ENCODE measurements at places on chromosomes 16 and 17.

DNA sequence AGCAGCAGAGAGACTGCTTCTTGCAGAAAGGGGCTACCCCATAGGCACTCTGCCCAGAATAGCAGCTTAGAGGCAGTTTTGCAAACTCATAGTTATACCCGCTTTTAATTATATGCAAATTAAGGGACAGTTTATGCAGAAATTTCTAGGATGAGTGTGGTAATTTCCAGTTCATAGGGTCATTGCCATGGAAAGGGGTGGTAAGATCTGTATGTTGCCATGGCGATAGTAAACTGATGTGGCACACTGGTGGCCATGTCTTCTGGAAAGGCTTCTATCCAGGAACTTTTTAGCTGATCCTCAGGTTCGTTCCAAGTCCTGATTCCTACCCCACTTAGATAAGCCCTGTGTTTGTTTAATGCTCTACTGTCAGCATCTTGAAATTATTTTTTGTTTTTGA, 6.2 kb downstream of the STXBP4 start:
- no peak for DNase-seq

GRCh38 chr17:596763-597644, 117.6 kb downstream of the VPS53 start:
- no peak for DNase-seq

GRCh38 chr17:60947100-60947499, 269.4 kb downstream of the BCAS3 start:
- DNase-seq, result no peak

- no peak for DNase-seq
Measured at GRCh38 chr16:57640612-57641011, 12.2 kb downstream of the ADGRG1 start.

DNA sequence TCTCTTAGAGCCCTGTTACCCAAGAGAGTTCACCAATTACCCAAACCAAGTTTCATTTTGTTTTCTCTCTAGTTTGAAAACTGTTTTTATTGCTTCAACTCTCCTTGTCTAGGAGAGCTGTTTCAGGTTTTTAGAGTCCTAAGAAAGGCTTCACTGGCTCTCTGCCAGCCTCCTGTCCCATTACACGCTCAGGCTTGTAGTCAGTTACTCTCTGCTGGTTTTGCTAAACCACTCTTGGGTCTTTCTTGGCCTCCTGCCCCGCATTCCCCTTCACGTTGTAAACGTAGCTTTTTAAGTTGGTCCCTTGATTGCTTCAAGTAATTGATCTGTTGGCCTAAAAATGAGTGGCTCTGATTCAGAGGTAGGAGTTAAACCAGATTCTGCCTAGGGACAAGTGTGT, 529.1 kb downstream of the MAF start:
- no peak for DNase-seq

- no peak for DNase-seq
Measured at GRCh38 chr16:3656491-3657468, 2.3 kb downstream of the DNASE1 start.

GRCh38 chr17:71638668-71639067, 482.2 kb upstream of the SOX9 start:
- DNase-seq, result no peak

DNA sequence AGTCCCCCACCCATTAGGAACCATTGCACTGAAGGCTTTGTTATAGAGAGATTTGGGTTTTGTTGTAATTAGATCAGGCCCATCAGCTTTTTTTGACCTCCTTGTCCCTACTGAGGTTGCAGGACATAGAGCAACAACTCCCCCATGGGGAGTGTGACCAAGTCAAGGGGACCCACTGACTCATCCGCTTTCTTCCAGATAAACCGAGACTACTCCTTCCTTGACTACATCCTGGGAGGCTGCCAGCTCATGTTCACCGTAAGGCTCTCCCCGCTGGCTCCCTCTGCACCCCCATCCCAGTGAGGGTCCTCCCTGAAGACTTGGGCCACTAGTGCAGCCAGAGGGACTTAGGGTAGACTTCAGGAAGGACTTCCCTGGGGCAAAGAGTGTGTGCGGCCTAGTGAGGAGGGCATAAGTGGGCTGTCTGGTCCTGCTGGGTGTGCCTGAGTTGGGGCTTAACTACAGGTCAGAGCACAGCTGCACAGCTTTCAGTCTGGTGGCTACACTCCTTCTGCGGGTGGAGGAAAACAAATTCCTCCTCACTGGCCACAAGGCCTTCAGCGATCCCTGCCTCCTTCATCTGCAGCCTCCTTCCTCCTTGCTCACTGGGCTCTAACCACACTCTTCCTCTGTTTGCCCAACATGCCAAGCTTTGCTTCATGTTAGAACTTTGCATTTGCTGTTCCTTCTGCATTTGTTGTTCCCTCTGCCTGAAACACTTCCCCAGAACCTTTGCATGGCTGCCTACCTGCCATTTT, 31.0 kb downstream of the CPNE2 start:
- no peak for DNase-seq

GRCh38 chr17:58702045-58702476, 9.7 kb downstream of the RAD51C start:
- DNase-seq, result no peak

- peak; percentile 75 for DNase-seq
Measured at GRCh38 chr17:29760279-29761039, 137.7 kb upstream of the CORO6 start.

- DNase-seq, result no peak
Measured at GRCh38 chr17:42559075-42559474, 2.9 kb upstream of the COASY start.

DNA sequence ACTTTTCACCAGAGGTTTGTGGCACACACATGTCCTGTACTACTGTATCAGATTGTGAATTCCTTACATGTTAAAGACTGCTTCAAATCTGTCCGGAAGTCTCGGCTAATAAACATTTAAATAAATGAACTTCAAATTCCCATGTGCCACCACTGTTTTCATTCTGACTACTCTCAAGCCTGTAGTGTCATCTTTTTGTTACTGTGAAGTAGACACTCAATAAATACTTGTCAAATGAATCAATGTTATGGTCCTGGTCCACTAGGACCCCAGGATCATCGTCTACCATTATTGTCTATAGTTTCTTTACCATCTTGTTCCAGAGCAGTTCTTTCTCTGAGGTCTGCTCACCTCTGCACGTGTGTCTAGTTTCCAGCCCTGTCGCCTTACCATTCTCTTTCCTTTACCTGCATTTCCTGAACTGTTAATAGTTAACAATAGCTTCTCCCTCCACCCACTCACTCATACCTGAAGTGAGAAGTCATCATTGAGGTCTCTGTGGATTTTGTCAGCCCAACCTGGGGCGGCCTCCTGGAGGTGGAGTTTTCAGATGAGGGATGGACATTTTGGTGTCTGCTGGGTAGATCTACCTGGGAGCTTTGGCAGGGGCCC, 333.0 kb downstream of the SEC14L1 start:
- no peak for DNase-seq

DNA sequence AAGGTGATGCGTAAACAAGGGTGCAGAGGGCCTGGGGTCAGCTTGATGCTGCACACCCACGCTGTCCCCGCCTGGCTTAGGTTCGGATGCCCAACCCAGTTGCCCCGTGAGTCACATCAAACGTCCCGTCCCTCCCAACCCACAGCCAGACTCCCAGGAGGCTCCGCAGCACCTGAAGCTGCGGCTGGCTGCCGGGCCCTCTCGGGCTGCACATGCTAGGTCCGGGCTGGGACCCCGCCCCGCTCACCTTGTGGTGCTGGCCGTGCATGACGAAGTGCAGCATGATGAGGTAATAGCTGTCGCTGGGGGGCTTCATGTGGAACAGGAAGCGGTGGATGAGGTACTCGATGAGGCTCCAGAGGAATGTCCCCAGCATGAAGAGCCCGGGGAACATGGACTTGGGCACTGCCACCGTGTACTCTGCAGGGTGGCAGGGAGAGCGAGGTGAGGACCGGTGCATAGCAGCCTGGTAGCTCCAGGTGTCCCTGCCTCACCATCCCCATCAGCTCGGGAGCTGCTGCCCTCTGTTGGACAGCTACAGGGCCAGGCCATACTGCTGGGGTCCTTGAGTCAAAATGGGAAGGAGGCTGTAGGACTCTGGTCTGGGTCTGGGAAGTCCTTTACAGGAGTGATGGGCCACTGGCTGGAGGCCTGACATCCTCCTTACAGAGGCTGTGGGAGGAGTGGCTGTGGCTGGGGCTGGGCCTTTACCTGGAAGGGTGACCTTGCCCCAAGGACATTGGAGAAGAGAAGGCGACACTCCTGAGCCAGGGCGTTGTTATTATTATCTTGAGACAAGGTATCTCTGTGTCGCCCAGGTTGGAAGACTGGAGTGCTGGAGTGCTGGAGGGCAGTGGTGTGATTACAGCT, 18.3 kb upstream of the MLKL start:
- no peak for DNase-seq

DNA sequence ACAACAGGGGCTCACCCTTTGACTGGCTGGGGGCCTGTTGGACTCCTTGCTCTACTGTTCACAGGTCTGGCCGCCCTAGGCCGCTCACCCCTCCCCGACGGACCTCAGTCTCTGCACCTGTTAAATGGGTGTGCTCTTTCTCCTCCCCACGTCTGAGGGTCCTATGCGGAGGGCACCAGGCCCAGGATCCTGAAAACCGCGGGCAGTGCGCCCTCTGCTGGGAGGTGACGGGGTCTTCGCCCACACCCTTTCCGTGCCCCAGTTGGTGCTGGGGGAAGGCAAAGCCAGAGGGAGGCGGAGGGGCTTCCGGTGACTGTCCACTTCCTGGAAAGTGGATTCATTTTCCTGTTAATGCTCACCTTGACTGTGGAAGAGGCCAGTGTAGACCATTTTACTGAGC, 1010.9 kb downstream of the KCNJ18 start:
- peak; percentile 16 for DNase-seq

DNA sequence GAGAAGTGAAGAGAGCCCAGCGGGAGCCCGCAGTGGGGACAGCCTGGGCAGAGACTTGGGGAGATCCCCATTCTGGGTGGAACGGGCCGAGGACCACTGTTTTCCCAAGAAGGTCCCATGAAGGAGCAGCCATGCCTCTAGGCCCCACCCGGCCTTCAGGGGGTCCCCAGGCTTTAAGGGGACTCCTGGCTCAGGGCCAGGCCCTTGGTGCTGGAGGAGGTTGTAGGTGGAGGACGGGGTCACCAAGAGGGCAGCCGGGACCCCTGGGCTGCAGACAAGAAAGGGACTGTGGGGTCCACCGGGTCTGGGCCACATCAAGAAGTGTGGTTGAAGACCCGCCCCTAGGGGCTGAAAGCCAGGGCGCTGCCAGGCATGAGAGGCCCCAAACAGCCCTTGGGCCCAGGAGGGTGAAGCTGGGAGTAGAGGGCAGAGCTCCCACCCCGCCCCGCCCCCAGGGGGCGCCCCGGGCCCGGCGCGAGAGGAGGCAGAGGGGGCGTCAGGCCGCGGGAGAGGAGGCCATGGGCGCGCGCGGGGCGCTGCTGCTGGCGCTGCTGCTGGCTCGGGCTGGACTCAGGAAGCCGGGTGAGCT, at the start of gene PRSS21:
TSS of gene PRSS21 (plus strand) at position 487 of the 589 bp plus-strand sequence. CDS start at position 519, 32 bp downstream.
- no peak for DNase-seq

- DNase-seq, result no peak
Measured at GRCh38 chr17:2048805-2049204, 6.1 kb upstream of the HIC1 start.

GRCh38 chr17:50944054-50944901, 78.1 kb upstream of the TOB1 start:
- DNase-seq, result peak; percentile 64

DNA sequence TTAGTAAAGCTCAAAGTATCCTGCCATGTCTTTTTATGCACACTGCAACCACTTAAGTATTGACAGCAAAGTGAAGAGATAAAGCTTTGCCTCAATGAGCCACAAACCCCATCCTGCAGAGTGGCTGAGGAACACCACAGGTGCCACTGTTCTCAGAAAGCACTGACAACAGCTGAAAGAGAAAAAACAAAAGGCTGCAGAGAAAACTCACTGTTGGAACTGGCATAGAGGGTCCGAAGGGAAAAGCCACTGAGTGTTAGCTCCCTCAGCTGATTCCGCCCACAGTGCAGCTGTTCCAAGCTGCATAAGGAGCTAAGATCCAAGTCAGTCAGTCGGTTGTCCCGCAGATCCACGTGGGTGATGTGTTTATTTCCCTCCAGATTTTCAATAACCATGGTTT, 48.3 kb downstream of the PHLPP2 start:
- DNase-seq, result no peak

- DNase-seq, result no peak
Measured at GRCh38 chr16:31248344-31248743, 11.4 kb upstream of the ITGAM start.

GRCh38 chr16:66898207-66898606, 17.9 kb downstream of the PDP2 start:
- no peak for DNase-seq

GRCh38 chr17:59073972-59074371, 32.7 kb downstream of the TRIM37 start:
- no peak for DNase-seq

DNA sequence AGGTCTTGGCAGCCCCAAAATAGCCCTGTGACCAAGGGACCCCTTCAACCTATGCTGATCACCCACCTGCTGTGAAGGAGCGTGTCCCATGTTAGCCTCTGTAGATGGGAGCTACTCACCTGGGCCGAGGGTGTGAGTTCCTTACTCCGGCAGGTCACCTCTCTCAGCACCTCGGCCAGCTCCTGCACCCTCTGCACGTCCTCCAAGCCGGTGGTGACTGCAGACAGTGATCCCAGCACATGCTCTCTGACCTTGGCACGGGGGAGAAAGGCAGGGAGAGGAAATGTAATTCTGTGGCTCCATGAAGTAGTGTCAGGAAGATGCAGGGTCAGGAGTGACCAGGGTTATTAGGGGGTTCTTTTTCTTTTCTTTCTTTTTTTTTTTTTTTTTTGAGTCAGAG, 67.7 kb upstream of the BCO1 start:
- no peak for DNase-seq

- peak; percentile 23 for DNase-seq
Measured at GRCh38 chr17:68036304-68037147, 991 bp downstream of the KPNA2 start.

DNA sequence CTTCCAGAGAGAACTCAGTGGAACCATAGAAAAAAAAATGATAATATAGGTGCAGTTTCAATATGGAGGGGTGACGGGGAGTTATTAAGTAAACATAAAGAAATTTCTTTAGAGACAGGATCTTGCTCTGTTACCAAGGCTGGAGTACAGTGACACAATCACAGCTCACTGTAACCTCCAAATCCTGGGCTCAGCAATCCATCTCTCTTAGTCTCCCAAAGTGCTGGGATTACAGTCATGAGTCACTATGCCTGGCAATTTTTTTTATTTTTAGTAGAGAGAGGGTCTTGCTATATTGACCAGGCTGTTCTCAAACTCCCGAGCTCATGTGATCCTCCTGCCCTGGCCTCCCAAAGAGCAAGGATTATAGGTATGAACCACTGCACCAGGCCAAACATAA, 48.8 kb downstream of the NLRC5 start:
- no peak for DNase-seq

DNA sequence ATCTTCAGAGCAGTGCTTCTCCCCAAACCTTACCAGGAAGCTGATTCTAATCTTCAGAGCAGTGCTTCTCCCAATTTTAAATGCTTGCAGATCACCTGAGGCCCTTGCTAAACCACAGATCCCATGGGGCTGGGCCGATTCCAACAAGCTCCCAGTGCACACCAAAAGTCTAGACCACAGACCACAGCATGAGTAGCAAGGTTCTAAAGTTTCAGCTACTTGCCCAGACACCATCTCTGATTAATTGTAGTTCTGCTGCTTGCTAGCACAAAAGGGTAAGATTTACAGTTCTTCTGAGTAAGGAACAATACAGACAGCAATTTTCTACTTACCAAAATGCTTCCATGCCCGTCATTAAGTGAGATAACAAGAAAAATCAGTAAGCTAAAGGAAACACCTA, 12.2 kb downstream of the CLEC3A start:
- no peak for DNase-seq

Measured in KBM-7 (cell line).